Activated CD4-positive, alpha-beta T cell treated with anti-CD3 and anti-CD28 coated beads for 4 hours (primary cell): ENCODE measurements at places on chromosomes 13 and 19.

DNA sequence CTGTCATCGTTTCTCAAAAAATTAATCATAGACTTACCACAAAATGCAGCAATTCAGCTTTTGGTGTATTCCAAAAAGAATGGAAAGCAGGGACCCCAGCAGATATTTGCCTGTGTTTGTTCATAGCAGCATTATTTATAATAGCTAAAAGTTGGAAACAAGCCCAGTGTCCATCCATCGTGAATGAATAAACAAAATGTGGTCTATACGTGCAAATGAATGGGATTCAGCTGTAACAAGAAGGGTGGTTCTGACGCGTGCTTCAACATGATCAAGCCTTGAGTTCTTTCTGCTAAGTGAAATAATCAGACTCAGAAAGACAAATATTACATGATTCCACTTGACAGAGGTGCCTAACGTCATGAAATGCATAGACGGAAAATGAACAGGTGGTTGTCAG lies 36.4 kb downstream of the PSG11 start:
- no peak for DNase-seq

GRCh38 chr13:104648291-104648690 lies 1582.1 kb upstream of the SLC10A2 start:
- DNase-seq = no peak

- no peak for DNase-seq
Measured at GRCh38 chr13:28716511-28716910, 2.3 kb downstream of the SLC46A3 start.

DNA sequence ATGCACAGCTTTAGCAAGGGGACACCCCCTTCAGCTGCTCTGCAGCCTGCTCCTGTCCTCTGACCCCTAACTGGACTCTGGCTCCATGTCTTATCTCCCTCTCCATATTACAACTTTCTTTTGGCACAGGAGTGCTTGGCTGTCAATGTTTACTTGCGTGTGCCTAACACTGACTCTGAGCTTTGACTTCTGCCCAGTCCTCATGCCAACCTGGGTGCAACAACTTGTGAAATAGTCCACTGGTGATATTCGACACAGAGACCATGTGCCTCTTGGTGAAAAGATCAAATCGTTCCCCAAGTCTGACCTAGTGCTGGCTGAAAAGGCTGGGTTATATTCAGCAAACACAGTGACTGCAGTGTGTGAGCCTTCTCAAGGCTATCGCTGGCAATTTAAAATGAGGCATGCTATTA lies 34.1 kb upstream of the KLF12 start:
- DNase-seq = no peak

- no peak for DNase-seq
Measured at GRCh38 chr19:42278452-42279154, 9.6 kb downstream of the CIC start.

DNA sequence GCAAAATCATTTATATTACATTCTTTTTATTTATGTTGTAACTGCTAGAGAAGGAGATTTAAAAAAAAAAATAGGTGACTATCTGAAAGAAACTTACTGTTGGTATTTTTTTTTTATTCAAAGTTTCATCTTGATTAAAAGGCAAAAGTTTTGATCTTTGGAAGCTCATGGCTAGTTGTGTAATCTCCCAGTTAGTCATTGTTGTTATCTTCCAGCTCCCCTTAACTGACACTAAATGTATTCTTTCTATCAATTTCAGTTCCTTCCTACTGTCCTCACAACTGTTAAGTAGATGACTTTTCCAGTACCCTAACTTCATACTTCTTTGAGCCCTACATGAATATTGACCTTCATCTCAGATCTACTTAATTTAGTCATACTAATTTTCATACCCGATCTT lies 71.1 kb downstream of the PIBF1 start:
- DNase-seq = no peak

- peak; percentile 86 for DNase-seq
Measured at GRCh38 chr19:52296773-52297600, at the start of gene ZNF480. Gene ZNF480, plus strand, starts transcription at chr19:52297169. Its CDS starts 3,244 bp downstream, at chr19:52300413.

- no peak for DNase-seq
Measured at GRCh38 chr13:94181461-94182107, 297.9 kb downstream of the DCT start.

DNA sequence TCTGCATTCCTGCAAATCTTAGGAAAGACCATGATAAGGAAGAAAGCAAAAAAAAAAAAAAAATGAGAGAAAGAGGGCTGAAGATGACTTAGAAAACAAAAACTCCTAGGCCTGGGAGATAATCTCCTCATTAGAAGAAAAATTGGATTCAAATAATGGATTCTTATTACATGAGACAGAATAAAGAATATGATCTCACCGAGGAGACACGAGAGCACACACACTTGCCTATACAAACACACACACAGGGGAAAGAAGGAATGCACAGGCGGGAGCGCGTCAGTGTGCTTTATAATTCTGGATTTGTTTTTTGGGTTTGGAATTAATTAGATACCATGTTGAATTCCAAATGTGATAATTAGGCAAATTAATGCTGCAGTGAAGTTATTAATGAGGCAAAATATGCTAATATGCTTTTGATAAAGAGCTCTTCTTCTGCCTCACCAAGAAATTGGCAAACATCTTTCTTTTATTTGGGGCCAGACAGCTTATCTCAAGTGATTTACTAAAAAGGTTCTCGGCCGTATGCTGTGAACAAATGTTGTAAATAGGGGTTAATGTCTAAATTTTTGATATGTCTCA lies 36.1 kb upstream of the PCDH8 start:
- DNase-seq = no peak

- DNase-seq = no peak
Measured at GRCh38 chr13:46124967-46125933, 20.4 kb upstream of the CPB2 start.
